Renal cortex interstitium (tissue), 15 donors: ENCODE measurements at places on chromosomes 11 and 22. TPM values are rescaled to one million over a fixed set of nuclear protein-coding genes. Genes with fewer than 3 reads are reported as not detected.

The BTG4 gene
- not detected for polyA plus RNA-seq

The PATL1 gene
- polyA plus RNA-seq, result 44.8 TPM

The TRPM5 gene
- polyA plus RNA-seq, result 3.5 TPM

The MMP11 gene
- polyA plus RNA-seq, result 16.8 TPM

The CSNK2A3 gene
- polyA plus RNA-seq, result 2.3 TPM

The GGT5 gene
- 15.8 TPM for polyA plus RNA-seq

The CAPN5 gene
- 26.7 TPM for polyA plus RNA-seq

DNA sequence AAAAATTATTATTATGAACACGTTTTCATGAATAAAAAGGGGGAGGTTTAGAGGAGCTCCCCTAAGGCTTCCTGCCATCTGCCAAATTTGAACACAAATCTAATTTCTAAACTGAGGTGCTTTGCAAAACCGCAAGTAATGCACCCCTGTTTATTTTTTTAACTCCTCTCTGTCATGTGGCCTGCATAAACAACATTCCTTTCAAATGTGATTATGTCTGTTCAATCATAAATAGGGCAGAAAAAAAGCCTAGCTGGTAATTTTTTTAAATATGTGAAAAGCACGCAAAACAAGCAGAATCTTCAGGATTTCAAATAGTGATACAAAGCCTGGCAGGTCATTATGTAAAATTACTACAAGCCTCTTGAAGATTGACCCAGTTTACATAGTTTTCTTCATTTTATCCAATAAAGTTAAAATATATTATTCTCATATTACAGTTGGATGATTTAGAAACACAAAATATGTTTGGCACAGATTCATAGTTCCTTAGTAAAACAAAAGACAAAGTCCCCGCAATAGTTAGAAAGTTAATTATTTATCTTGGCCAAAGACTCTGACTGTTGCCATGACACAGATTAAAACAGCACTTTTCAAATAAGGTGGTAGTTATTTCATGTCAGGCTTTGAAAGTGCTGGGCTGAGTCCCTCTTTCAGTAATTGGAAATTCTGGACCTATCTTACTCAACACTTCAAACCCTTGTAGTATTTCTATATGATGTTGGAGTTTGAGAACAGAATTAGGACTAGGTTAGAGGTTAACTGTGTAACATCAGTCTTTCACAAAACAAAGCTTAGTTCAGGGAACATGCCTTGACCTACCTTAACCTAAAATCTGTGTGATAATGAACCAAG lies 200.3 kb upstream of the MPPED2 start:
- peak; percentile 47 for DNase-seq

DNA sequence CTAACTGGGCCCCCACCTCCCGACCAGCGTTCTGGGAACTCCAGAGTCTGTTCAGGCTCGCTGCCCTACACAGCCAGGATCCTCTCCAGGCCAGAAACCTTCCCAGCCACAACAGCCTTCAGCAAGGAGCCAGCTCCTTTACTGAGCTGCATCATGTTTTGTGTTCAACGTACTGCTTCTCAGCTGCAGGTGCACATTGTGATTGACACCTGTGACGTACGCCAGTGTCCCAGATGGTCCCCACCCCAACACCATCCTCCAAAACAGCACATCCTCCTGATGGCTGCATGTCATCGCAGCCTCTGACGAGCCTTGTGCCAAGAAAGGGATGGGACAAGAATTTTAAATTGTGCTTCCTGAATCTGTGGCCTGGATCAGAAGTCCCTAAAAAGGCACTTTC lies 117.5 kb downstream of the SPATA19 start:
- no peak for DNase-seq

DNA sequence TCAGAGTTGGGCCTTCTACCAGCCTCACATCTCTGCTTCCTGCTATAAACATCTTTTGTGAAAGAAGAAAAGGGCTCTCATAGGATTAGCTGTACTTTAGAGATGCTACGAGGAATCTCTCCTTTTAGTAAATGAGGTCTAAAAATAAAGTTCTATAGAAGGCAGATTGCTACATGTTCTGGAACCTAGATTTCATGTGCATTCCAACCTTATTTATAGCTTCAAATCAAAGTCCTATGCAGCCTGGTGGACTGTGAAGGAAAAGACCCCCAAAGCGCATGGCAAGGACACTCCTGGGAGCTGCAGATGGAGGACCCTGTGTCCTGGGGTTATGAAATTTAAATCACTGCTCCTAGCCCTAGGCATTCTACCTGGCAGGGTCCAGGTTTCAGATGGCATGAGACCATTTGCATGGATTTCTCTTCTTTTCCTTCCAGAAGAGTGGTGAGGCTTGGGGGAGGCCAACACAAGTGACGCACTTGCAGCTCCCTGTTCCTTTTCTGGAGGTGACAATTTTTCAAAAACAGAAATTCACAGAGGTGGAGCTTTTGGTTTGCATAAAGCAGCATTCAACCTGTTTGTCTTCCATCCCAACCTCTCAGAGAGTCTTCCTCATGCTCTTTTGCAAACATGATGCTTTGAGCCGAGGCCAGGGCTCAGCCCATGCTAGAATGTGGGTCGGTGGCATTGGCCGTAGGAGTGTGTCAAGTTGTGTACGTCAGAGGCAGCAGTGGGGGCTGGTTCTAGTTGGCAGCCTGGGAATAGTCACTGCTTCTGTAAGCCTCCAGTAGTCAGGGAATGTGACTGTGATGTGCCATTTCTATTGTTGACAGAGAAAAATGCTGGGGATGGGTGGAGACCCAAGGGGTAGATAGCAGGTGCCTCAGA lies 6.3 kb downstream of the CRY2 start:
- DNase-seq, result no peak

DNA sequence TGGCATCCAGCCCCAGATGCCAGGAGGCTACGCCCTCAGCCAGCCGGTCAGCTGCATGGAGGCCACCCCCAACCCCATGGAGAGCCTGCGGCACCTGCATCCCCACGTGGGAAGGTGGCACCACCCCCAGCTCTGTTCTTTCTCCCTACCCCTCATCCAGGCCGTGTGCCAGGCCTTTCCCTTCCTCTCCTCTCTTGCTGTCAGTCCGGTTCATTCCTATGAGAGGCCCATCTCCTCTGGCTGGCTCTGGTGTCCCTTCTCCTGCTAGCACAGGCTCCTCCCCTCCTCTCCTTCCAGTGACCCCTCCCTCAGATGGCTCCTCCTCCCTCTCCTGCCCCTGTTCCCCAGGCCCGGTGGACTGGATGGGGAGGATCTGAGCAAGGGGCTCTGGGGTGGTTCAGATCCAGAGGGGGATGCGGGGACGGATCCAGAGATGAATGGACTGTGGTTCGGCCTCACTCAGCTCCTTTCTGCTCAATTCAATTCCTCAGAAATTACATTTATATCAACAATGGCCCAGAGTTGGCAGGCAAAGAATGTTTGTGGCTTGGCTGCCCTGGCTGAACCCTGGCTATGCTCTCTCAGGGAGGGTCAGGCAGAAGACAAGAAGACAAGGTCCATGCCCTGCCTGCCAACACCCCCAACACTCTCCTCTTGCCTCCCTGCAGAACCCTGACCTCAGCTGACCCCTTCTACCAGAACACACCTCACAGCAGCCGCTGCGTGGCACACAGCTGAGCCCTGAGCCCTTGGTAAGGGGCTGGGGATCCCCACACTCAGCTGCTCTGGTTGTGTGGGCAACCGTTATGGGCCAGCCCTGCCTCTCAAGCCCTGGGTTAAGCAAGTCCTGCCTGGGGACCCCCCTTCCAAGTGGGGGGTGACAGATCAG lies 18.5 kb upstream of the LRRC10B start:
- no peak for DNase-seq

DNA sequence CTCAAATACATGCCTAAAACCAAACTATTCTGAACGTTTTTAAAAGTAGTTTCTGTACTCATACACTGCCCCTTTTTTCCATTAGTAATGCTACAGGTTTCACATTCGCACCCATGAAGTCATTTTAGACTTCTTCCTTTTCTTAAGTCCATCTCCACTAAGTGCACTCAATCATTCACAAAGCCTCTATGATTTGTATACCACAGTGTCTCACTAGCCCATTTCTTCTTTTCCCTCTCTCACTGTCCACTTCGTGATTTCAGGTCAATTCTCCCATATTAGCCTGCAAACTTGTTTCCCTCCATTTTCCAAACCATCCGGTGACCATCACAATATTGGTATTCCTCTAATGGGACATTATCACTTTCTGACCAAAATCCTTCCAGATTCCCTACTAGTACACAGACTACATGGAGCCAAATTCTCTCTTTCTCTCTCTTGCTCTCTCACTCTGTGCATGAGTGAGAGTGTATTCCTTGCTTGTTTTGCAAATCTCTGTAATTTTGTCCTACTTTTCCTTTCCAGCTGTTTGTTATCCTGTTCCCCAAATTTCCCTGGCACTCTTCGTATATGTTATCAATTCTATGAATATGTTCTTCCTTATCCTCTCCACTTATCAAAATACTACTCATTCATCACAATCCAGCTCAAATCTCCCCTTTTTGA lies 3.4 kb upstream of the ZC3H12C start:
- DNase-seq, result no peak

DNA sequence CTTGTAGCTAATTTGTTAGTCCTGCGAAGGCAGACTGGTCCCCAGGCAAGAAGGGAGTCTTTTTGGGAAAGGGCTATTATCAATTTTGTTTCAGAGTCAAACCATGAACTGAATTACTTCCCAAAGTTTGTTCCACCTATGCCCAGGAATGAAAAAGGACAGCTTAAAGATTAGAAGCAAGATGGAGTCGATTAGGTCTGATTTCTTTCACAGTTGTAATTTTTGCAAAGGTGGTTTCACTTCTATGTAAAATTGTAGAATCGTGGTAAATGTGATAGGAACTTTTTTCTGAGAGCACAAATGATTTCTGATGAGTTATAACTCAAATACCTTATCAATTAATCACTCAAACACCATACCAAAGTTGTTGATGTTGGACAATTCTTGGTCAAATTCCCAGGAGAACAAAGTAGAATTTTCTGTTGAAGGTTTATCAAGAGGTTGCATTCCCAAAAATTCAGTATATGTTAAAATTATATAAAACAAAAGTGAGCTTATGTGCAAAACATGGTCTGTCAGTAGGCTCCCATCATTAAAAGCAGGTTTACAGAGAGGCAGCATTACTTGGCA lies 2.9 kb upstream of the CTSC start:
- no peak for DNase-seq

- no peak for DNase-seq
Observed at GRCh38 chr11:116366980-116367645, 405.7 kb downstream of the BUD13 start.

DNA sequence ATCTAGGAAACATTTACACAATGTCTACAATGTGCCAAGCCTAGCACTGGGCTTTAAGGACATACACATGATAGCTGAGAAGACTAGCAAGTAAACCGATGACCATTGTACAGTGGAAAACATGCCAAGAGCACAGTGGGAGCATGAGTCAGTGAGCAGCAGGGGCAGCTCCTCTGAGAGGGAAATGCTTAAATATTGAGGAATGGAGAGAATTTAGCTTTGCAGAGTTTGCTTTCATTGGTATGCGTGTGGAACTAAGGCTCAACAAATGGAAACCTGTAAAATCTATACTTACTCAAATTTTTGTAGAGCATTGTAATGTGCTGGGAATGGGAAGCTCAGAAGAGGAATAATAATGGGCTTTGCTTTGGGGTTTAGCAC lies 282.3 kb downstream of the ST3GAL4 start:
- no peak for DNase-seq

DNA sequence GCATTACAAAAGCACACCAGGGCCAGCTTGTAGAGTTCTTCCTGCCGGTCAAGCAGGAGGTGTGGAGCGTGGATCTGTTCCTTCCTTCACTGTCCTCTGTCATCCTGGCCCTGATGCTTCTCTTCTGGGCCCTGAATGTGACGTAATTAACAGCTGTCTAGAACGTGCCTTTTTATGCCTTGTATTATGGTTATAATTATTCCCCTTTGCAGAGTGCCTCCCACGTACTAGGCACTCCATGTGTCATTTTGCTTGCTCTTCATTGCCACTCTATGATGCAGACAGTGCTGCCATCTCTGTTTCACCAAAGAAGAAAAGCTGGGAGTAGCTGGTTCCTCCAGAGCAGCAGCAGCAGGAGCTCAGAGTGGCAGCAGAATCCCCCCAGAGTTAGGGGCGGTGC lies 132.1 kb upstream of the TTC12 start:
- DNase-seq, result no peak

GRCh38 chr11:61874853-61875252 lies 16.5 kb downstream of the FADS3 start:
- no peak for DNase-seq

GRCh38 chr11:3204141-3205015 lies 14.2 kb downstream of the MRGPRG start:
- no peak for DNase-seq

- DNase-seq, result peak; percentile 5
Observed at GRCh38 chr11:107898270-107898669, 30.0 kb upstream of the RAB39A start.

DNA sequence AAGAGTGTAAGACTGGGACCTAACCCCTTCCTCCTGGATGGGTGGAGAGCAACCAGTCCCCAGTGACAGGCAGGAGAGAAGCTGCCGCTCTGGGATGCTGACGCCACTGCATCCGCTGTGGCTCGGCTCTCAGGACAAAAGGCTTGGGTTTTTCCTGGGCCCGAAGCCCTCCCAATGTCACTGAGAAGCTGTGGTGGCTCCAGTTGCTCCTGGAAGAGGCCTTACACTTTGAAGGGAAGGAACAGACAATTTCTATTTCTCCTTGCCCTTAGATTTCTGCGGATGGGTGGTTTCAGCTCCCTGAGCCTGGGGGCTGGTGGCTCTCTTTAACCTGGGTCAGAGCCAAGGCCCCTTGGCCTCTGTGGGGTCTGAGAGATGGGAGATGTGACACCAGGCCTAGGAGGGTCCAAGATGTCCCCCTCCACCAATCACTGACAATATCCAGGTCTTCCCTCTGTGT lies 21.4 kb downstream of the TPBGL start:
- no peak for DNase-seq

- DNase-seq, result no peak
Observed at GRCh38 chr11:16468735-16469453, 112.5 kb upstream of the SOX6 start.

- no peak for DNase-seq
Observed at GRCh38 chr11:128579798-128580504, 7.4 kb downstream of the ETS1 start.

DNA sequence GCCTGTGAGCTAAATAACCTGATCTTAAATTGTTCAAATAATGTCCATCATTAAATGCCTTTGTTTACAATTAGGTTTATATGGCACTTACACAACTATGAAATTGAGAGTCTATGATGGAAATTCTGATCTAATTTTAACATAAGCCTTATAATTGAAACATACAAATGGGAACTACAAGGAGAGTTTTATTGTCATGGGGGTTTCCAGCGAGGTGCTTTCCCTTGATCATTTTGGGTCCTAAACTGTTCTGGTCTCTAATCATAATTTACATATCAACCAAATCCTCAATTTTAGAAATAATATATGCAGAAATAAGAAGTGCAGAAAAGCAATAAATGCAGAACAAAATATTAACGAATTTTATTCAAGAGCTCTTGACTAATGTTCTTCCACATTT lies 44.9 kb downstream of the RRAS2 start:
- DNase-seq, result no peak

- DNase-seq, result no peak
Observed at GRCh38 chr11:68904248-68904847, 657 bp downstream of the IGHMBP2 start.

DNA sequence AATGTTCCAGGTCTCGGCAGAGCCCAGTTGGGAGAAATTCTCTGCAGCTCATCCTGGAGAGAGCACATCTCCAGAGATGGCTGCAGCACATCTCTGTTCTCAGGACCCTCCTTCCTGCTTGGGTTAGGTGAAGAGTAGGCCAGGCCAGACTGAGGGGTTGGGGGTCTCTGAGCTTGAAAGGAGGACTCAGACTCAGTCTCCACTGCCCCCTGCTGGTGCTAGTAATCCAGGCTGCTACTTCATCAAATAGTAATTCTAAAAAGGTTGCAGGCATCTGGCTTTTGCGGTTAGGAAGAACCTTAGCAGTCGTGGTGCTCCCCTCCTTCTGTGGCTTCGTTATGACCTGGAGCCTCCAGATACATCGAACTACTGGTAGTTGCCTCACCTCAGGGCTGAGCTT lies 9.7 kb downstream of the TUB start:
- DNase-seq, result no peak
